ENCODE measurements at places on chromosomes 7 and 10.

- no peak for DNase-seq
Measured at GRCh38 chr7:25586513-25586912, 358.2 kb upstream of the NPVF start.

DNA sequence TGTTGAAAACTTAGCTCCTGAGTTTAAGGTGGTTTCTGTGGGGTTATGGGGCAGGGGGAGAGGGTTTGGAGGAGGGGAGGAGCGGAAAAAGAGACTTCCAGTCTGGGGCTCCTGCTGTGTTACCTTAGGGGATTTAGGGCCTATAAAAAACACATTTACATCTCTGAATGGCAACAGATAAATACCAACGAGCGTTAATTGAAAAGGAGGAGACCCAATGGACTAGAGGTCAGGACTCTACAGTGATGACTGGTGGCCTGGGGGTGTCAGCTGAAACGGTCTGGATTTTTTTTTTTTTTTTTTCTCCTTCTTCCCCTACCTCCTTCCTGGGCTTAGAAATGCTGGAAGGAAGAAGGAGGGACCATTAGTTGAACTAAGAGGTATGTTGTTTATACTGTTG is 47.4 kb downstream of the AUTS2 start:
- DNase-seq, result no peak

- DNase-seq, result no peak
Measured at GRCh38 chr10:101451667-101452069, 97.7 kb downstream of the BTRC start.

DNA sequence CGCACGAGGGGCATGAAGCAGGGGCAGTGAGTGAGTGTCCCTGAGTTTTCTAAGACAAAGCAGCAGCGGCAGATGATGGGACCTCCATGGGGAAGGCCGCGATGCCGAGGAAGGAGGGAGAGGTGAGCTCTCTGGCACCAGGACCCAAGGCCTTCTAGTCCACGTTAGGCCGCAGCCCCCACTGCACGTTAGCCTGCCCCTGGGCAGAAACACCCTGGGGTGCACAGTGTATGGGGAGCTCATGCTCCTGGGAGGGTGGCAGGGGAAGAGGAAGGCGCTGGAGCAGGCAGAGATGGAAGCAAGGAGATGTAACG is 97.3 kb upstream of the IKZF1 start:
- DNase-seq, result no peak

DNA sequence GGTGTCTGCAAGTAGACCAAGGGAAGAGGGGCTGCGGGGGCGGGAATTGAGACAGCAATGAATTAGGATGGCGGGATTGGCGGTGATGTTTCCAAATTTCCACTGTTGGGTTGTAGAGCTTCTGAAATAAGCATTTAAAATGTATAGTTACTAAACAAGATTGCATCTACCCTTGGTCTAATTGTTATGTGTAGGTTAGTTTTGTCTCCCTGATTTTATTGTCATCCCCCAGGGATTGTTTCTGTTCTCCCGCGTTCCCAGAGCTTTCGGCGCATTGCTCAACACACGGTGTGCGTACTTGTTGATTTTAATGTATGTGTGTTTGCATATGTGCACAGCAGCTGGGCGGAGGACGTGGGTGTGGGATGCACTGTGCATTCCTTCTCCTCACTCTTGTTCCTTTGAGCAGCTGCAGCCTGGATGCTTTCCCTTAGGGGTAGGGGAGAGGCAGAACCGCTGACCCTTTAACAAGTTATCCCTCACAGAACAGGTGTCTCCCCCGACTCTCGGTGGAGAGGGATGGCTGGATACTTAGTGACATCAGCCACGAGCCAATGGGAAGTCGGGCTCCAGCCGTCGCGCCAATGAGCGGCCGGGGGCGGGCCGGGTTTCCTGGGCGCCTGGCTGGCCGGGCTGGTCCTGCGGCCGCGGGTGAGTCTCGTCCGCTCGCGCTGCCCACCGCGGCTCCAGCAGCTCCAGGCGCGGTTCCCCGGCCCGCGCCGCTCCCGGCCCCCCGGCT is at the start of gene TSPAN33:
Gene TSPAN33, plus strand, starts transcription at position 613 of the 739 bp plus-strand sequence. CDS start 274 bp downstream, outside the sequence.
- DNase-seq, result peak; percentile 62

- no peak for DNase-seq
Measured at GRCh38 chr7:94449151-94449725, 54.5 kb downstream of the COL1A2 start.

DNA sequence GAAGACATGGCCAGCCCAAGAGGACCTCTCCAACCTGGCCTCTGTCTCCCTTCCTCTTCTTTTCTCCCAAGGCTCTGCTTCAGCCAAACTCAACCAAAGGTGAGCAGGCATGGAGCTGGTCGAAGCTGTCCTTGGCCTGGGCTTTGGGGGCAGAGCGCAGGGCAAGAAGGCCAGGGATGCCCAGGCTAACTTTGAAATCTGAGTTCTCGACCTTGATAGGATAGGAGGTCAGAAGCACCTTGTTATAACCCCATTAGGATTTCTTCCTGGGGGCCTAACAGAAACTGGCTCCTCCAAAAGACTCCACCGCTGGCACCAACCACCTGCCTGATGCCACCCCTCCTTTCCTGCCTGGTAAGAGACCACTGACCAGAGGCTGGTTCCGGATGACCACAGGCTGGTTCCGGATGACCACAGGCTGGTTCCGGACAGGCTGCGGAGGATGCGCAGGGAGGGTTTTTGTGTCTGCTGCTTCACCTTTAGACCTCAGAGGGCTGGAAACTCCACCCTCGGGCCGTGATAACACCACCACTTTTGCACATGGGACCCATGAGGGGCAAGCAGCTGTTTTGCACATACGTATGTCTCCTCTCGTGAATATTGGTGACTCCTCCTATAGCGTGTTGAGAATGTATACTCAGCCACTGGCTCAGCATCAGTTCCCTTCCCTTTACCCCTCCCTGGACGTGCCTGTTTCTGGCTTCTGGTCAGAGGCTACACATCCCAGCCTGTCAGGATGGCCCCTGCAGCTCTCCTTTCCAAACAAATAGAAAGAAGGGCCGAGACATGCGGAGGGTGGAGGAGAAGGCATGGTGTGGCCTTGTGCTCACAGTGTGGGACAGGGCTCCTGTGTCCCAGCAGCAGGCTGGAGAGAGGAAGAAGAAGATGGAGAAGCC is 140.1 kb downstream of the DNAJB6 start:
- DNase-seq, result no peak

DNA sequence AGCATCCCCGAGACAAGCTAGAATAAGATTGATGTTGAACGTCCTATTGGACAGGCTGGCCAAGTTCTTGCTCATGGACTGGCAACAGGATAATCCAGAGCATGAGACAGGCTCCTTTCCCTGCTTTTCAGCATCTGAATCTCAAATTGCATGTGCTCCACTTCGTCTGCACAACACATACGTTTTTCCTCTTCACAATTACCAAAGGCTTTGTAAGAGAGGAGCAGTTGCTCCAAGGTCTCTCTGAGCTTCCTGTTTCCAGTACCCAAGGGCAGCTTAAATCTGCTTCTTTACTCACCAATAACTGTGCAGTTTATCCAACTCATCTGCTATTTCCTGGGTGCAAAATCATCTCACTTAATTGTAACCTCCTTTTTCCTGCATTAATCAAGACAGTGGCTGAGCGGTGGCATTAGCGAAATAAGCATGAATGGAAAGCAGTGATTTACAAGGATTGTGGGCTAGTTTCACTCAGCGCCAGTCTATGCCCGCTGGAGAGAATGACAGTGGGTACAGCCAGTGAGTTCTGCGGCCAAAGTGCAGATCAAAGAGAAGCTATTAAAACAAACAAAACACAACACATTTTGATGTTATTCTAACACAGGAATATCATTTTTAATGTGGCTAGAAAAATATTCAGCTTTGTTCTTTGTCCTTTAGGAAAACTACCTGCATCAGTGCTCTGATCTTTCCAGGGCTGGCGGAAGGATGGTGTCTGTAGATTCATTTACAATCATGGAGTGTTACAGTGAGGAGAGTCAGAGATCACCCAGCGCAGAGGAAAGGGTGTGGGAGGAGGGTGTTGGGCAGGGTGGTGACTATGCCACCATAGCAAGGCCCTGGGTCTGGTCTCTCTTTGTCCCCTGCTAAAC is 79.8 kb downstream of the CHN2 start:
- DNase-seq, result no peak

- no peak for DNase-seq
Measured at GRCh38 chr10:45602082-45602730, 70.4 kb downstream of the ZFAND4 start.

DNA sequence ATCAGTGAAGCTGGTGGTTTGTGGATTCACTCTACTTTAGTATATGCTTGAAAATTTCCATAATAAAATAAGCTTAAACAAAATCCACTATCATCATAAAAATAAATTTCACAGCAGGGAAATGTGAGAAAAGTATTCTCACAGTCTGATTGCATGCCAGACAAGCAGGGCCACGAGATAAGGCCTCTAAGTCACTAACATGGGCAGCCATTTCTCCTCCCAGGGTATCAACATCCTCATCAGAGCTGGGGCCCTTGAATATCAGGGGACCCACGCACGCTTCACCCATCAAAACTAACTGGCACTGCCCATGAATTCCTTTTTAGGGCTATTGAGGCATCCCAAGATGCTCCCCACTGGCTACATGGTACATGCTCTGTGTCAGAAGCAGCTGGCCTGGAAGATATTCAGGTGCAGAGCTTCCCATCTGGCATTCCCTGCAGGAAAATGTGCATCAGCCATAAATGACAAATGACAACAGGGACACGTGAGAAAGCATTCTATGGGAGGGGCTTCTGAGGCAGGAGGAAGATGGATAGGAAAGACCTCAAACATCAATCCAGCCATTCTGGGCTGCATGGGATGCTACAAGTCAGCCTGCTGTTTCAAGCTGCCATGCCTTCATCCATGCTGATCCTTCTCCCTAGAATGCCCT is 17.4 kb downstream of the CCDC6 start:
- DNase-seq, result no peak

GRCh38 chr7:132495936-132496335 is 80.3 kb downstream of the PLXNA4 start:
- no peak for DNase-seq

DNA sequence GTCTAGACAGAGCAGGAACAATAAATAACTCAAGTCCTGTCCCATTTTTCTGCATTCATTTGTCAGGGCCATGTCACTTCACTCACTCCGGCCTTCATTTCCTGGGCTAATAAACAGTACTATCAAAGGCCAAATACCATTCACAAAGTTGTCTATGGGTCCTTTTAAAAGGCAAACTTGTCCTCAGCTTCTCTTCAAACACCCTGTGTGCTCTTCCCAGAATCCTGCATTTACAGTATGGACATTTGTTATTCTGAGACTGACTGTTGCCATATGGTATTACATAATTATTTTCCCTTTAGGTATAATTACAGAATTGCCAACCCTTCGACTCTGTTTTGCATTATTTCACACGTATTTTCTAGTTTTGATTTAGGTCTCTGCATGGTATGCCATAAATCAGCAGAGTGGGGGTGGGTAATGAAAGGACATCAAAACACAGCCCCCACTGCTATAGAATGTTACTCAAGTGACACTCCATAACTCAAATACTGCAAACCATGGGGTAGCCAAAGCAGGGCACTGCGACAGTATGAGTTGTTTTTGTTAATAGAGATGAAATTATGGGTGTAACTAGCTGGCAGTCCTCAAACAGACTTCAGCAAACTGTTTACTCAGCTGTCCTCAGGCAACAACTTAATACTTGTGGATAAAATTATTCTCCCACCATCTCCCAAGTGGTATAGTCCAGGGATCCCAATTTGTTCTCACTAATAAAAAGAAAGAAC is 183.7 kb downstream of the TRIL start:
- no peak for DNase-seq

GRCh38 chr7:141071855-141072547 is 1.9 kb upstream of the TMEM178B start:
- DNase-seq, result no peak

- no peak for DNase-seq
Measured at GRCh38 chr10:70805619-70806215, 10.0 kb upstream of the SGPL1 start.

- no peak for DNase-seq
Measured at GRCh38 chr10:55220975-55221374, 419.9 kb upstream of the PCDH15 start.
